Fibroblast of skin of left biceps (primary cell): ENCODE measurements at places on chromosomes 16 and 17.

- no peak for DNase-seq
Measured at GRCh38 chr17:53659181-53659580, 163.5 kb upstream of the KIF2B start.

DNA sequence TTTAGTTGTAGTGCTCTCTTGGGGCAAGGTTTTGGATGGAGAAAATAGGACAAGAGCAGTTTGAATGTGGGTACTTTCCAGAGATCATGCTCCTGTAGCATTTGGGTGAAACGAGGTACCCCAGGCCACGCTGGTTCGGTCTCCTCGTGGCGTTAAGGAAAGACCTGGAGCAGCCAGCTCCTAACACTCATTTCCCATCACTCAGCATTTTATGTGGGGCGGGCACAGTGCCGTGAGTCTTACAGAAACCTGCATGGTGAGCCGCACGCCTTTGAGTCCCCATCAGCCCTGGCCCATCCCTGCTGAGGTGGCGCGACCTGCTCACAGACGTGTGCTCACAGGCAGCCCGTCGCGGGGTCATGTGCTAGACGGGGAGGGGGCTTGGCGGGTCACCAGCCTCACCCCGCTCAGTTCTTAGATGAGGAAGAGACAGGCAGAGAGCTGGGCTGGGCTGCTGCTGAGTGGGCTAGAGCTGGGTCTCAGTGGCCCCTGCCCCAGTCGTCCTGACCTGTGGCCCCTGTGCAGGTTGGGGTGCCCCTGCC is 37.3 kb downstream of the TBCD start:
- DNase-seq, result no peak

DNA sequence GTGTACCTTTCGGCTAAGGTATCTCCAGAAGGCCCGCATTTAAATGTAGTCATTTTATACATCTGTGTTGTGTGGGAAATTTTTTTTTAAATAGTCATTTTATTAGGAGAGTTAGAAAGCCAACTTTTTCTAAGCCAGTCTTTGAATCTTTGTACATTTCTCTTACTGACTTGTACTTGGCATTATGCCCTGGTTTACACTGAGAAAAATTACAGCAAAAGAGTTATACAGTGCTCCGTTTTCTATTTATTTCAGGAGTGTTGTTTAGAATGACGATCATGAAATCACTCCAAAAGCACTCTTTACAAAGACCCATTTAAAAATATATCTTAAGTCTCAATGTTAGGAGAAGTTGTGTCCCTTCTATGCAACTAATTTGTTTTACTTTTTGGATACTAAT is 91.8 kb downstream of the CYB561 start:
- DNase-seq, result no peak

DNA sequence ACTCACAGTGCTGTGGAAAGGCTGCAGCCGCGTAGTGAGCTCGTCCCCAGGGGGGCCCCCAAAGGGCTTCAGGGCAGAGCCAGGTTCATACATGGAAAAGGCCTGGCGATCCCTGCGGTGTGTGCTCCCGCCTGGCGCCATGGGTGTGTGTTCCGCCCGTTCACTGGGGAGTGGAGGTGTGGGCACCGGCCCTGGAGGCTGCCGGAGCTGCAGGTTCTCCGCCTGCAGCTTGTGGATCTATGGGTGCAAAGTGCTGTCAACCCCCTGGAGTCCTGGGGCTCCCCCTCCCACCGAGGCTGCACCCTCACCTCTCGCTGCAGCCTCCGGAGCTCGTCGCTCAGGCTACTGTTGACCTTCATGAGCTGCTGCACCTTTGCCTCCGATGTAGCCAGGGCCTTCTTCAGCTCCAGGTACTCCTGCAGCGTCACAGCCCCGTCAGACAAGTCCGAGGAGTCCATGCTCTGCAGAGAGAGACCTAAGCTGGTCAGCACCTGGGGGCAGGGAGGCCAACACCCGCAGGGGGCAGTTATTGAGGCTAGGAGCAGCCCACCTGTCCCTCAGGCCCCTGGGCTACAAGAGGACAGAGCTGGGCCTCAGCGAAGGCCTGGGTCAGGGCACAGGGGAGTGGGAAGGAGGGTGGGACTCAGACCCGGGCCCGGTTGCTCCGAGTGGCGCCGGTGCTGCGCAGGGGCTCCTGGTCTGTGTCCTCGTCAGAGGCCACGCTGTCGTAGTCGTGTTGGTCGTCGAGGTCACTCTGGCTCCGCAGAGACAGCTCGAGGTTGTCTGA is 7.9 kb downstream of the TP53I13 start:
- DNase-seq, result no peak

- peak; percentile 65 for DNase-seq
Measured at GRCh38 chr17:72392056-72393010, 271.5 kb downstream of the SOX9 start.

- DNase-seq, result no peak
Measured at GRCh38 chr16:23146877-23147601, 2.2 kb downstream of the USP31 start.

- no peak for DNase-seq
Measured at GRCh38 chr16:79713609-79714309, 113.2 kb upstream of the MAF start.

DNA sequence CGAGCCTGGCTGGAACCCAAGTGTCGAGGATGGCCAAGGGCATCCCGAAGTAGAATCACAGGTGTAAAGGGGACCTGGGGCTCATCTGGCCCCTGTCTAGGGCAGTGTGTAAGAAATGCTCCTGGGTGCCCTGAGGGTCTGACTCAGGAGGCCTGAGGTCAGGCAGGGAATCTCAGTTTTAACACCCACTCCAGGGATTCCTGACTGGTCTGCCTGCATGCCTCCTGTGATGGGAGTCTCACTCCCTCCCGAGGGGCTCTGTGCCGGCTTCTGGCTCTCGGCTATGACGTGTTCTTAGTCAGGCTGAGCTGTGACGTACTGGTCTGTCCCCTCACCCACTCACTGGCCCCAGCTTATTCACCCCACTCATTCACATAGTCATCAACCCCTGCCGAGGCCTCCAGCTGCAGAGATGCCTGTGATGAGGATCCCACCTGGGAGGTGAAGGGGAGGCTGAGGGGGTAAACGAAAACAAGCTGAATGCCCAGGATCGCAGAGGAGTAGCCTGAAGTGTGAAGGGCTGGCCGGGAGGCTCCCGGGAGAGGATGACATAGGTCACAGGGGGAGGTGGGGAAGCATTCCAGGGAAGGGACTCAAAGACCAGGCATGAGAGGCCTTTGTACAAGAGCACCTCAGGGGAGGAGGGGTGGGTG is 23.8 kb downstream of the FAM83G start:
- no peak for DNase-seq

- DNase-seq, result no peak
Measured at GRCh38 chr17:12964840-12965239, 53.0 kb downstream of the ELAC2 start.

- no peak for DNase-seq
Measured at GRCh38 chr16:86590501-86591144, 12.3 kb downstream of the FOXL1 start.

GRCh38 chr16:3089717-3090592 is 9.1 kb downstream of the ZSCAN10 start:
- DNase-seq, result no peak

GRCh38 chr17:10292057-10292937 is 80.5 kb downstream of the MYH13 start:
- DNase-seq, result peak; percentile 41

GRCh38 chr16:67349172-67349571 is 22.6 kb downstream of the LRRC36 start:
- no peak for DNase-seq

DNA sequence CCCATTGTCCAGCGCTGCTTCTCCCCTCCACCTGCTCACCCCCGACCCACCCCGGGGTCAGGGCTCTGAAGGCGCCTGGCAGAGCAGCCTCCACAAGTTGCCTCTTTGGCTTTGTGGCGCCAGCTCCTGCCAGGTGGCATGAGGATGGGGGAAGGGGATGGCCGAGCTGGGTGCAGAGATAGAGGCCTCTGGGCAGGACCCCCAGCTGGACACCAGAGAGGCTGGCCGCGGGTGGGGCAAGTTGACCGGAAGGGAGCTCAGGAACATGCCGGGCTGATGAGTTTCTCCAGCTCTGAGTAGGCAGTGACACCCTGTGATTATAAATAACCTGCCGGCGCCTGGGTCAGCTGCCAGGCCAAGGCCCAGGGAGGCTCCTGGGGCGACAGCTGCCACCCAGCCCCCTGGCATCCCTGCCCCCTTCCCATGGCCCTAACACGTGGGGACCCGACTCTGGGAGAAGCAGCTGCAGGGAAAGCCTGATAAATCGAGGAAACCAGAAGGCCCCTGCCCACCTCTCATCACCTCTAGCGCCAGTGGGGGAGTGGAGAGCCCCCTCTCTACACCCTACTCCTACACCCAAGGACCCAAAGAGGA is 729 bp downstream of the P2RX5 start:
- DNase-seq, result no peak

DNA sequence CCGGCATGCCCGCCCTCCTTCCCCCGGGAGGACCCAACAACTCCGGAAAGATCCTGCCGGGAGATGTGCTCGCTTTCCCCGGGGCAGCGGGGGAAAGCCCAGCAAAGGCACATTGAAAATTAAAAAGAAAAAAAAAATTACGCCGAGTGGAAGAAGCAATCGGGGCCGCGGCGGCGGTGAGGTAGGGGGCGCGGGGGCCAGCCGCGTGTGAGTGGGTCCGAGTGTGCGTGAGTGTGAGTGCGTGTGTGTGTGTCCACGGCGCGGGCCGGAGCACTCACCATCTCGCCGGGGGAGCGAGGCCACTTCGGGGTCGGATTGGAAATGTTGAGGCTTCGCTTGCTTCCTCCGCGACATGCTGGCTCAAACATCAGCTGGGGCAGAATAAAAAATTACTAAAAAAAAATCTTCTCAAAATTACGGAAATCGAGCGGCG is at the start of gene SALL1:
Gene SALL1 (minus strand): TSS at position 383 of the 433 bp plus-strand sequence. CDS start 29 bp downstream, at position 354.
- DNase-seq, result no peak

DNA sequence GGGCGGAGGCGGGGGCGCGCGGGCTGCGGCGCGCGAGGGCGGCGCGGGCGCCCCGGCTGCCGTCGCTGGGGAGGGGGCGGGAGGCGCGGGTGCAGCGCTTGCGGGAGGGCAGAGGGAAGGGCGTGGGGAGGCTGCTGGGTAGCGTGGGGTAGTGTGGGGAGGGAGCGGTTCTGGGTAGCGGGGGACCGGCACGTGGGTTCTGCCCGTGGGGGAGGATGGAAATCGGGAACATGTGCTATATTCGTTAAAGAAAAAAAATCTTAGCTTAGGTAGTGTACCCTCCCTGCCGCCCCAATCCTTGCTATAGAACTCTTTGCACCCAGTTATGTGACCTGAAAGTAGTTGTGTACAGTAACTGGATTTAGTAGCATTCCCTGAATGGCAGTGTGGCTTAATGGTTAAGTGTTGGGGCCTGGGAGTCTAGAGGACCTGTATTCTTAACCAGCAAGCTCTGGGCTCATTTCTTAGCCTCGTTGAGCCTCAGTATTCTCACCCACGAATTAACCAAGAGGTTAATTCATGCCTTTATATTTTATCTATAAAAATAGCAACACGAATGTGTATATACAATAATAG is 646 bp downstream of the RABEP1 start:
- no peak for DNase-seq

- no peak for DNase-seq
Measured at GRCh38 chr17:41492771-41493170, 3.1 kb upstream of the KRT36 start.

DNA sequence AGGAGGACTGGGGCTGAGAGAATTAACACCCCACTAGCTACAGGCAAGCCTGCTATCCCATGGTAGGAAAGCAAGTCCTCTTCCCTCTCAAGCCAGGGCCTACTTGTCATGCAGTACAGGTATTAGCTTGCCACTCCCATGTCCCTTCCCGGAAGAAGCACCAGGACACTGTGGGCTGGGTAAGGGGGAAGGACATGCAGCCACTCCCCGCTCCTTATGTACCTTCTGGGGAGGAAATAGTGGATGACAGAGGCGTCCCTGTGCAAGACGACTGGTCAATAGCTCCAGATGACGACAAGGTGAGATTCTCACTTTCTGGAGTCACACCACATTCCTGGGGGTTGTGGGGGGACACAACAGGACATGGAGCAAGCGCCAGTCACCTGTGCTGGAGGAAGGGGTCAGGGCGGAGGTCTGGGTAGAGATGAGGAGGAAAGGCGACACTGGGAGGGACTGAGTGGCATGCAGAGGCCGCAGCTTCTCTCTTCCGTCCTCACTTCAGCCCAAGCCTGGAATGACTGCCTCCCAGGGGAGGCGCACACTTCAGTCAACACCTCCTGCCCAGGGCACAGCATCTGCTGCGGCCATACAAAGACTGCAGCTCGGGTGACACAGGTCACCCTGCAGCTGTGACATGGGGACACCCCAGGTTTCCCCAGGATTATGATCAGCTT is 15.1 kb upstream of the FOXJ1 start:
- no peak for DNase-seq

GRCh38 chr17:40320756-40321523 is 12.0 kb downstream of the RARA start:
- DNase-seq, result no peak

- DNase-seq, result no peak
Measured at GRCh38 chr17:61468263-61468907, 16.2 kb downstream of the TBX4 start.
